ENCODE measurements at places on chromosomes 3 and 15. TPM values are rescaled to one million over a fixed set of nuclear protein-coding genes. Genes with fewer than 3 reads are reported as not detected.

DNA sequence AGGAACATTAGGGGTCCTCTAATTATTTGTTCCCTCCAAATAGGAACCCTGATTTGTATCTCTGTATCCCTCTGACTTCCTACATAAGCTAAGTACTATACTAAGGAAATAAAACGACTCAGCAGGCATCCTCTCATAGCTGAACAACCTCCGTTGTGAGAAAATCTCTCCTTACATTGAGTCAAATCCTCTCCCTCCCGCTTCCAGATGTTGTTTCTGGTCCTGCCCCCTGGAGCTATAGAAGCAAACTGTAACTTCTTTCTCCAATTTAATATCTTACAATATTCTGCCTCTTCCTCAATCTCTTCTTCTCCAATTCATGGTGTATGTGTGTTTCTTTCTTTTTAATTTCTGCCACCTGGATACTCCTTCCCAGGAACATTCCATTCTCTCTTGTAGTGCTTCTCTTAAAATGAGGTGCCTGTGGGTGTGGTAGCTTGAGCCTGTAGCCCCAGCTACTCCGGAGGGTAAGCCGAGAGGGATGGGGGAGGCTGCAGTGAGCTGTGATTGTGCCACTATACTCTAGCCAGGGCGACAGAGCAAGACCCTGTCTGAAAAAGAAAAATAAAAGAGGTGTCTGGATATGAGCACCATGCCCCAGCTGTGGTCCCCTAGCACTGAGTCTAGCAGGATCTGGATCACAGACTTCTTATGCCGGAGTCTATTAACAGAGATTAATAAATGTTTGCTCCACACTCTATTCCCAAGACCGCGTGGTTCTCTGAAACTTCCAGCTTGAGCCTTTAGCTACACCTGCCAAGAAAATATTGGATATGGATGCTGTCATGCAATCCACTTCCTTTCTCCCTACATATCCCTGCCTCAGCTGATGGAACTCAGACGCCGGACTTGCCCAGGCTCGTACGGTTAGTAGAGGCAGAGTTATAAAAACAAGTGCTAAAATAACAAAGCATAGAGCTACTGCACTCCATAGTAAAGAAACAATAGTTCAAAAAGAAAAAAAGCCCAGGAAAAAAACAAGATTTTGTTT lies 42.9 kb upstream of the NEO1 start:
- DNase-seq, result no peak

GRCh38 chr3:153163756-153164550 lies 1.9 kb downstream of the RAP2B start:
- no peak for DNase-seq

GRCh38 chr15:83018436-83018835 lies 7.0 kb upstream of the C15orf40 start:
- no peak for DNase-seq

- no peak for DNase-seq
These were observed 6.5 kb downstream of the GCSAM start for GRCh38 chr3:112126511-112126911.

Gene CX3CR1
- total RNA-seq, result 1.4 TPM

Gene SLC15A2
- 3.0 TPM for total RNA-seq

Gene PRICKLE2
- total RNA-seq, result 11.5 TPM

Measured in adrenal gland (tissue), 19 donors.